CD4-positive, alpha-beta T cell treated with Interferon gamma for 1 hour (primary cell): ENCODE measurements at places on chromosomes 2 and 18.

- DNase-seq, result no peak
Measured at GRCh38 chr2:233428008-233428407, 73.7 kb downstream of the DGKD start.

DNA sequence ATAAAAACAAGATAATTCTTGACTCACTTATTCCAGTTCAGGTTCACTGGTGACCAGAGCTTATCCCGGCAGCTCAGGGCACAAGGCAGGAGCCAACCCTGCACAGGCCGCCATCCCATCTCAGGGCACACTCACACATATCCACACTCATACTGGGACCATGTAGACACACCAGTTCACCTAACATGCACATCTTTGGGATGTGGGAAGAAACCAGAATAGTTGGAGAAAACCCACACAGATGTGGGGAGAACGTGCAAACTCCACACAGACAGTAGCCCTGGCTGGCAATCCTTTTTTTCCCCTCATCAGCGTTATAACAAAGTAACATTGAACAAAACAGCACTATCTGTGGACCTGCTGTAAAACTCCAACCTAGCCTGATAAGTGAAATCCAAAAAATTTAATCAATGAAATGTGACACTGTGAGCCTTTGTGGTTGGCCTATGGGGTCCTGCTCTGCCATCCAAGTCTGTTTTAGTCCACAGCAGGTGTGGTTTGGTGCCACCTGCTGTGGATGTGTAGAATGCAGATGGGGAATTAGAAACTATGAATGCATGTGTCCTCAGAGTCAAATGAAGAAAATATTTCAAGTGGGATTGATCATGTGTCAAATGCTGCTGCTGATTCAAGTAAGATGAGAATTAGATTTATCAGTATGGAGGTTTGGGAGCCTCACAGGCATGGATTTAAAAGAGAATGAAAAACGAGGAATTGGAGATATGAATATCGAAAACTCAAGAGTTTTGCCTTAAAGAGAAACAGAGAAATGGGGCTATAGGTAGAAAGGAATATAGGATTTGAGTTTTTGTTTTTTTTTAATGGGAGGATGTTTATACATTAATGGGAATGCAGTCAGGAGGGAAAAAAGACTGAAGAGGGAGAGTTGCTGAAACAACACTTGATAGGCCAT is 47.0 kb downstream of the UGP2 start:
- peak; percentile 3 for DNase-seq

DNA sequence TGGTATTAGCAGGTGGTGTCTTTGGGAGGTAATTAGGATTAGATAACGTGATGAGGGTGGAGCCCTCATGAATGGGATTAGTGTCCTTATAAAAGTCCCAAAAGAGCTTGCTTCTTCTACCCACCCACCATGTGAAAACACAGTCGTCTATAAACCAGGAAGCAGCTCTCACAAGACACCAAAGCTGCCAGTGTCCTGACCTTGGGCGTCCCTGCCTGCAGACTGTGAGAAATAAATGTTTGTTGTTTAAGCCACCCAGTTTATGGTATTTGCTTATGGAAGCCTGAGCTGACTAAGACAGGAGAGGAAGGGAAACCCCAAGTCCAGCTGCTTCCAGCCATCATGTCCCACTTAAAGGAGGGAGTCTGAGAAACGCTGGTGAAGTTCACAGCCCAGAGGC is 13.6 kb downstream of the ADI1 start:
- no peak for DNase-seq

- peak; percentile 36 for DNase-seq
Measured at GRCh38 chr2:9618410-9618809, 12.4 kb downstream of the YWHAQ start.

DNA sequence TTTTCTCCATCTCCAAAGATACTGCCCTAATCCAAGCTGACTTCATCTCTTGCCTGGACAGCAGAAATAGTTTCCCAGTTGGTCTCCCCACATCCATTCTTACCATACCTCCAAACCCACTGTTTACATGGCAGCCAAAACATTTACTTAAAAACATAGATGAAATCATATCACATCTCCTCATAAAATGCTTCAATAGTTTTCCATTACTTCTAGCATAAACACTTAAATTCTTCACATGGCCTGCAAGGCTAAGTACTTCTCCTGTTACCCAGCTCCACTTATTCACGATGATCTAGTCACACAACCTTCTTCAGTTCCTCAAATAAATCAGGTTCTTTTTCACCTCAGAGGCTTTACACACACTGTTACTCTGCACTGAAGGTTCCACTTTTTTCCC is 185.8 kb upstream of the ACVR2A start:
- no peak for DNase-seq

- no peak for DNase-seq
Measured at GRCh38 chr2:128311216-128311754, 7.4 kb downstream of the HS6ST1 start.

DNA sequence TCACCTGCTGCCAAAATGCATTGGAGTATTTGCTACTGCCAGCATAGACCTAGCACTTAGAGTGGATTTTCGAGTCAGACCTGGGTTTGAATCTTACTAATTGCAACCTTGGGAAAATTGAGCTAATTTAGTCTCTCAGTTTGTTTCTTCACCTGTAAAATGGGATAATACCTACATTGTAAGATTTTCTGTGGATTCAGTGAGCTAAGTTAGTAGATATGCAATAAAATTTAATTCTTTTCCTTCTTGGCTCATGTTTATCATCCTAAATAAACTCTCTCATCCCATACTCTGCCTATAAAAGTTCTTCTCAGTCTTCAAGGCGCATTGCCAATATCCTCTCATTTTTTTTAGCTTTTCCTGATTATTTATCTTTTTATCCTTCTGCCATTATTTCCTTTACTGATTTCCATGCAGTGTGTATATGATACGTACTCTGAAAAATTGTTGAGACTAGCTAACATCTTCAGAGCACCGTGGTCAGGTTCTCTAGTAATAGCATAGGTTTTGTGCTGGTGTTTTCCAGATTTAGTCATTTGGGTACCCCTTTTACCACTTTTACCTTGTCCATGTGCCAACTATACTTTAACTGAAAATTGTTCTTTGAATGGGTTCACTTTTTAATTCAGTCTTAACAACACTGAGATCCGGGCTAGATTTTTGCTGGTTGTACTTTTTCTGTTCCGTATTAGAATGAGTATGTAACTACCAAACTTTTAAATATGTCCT is 7.3 kb downstream of the CEP192 start:
- no peak for DNase-seq

DNA sequence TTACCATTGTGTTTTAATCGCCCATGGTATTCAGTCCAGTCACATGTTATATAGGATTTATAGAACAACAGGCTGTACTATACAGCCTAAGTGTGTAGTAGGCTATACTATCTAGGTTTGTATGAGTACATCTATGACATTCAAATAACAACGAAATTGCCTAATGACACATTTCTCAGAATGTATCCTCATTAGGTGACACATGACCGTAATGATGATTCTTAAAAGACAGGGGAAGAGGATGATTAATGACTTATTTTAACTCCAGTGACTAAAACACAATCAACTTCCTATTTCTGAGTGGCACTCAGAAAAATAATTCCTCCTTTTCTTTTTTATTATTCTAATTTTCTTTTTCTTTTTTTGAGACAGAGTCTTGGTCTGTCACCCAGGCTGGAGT is 63.0 kb upstream of the ACSL3 start:
- no peak for DNase-seq

- DNase-seq, result no peak
Measured at GRCh38 chr2:26349690-26350089, 3.1 kb upstream of the ADGRF3 start.

DNA sequence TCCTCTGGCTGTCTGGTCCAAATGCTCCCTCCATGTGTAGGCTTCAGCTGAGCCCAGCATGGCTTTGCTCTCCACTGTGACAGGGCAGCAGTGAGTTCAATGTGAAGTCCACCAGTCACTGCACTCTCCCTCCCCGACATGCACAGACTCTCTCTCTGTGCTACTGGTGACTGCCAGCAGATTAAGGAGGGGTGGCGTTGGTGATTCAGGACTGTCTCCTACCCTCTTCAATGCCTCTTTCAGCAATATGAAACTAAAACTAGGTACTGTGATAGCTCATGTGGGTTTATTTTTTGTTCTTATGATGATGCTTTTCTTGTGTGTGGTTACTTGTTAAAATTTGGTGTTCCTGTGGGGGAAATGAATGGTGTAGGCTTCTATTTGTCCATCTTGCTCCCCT is 201.0 kb upstream of the RBMS1 start:
- no peak for DNase-seq

GRCh38 chr2:144456680-144457079 is 63.2 kb downstream of the ZEB2 start:
- DNase-seq, result peak; percentile 63

- no peak for DNase-seq
Measured at GRCh38 chr2:188975497-188976102, 1.4 kb downstream of the COL3A1 start.

DNA sequence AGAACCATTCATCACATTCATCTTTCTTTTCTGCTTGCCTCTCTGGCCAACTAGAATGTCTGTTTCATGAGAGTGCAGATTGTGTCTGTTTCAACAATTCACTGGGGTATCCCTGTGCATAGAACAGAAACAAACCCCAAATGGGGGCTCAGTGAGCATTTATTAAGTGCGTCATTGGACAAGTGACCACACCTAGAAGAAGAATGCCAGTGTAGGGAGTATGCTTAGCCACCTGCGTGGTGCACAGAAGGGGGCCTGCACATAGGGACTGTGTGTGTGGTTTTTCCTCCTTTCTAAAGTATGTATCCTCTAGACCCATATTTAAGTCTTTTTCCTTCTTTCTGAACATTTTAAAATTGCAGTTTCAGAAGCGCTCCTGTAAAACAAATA is 255.9 kb downstream of the AGAP1 start:
- no peak for DNase-seq

GRCh38 chr2:88099798-88100488 is 27.9 kb downstream of the FABP1 start:
- no peak for DNase-seq
